ENCODE measurements at places on chromosomes 6 and 20.

DNA sequence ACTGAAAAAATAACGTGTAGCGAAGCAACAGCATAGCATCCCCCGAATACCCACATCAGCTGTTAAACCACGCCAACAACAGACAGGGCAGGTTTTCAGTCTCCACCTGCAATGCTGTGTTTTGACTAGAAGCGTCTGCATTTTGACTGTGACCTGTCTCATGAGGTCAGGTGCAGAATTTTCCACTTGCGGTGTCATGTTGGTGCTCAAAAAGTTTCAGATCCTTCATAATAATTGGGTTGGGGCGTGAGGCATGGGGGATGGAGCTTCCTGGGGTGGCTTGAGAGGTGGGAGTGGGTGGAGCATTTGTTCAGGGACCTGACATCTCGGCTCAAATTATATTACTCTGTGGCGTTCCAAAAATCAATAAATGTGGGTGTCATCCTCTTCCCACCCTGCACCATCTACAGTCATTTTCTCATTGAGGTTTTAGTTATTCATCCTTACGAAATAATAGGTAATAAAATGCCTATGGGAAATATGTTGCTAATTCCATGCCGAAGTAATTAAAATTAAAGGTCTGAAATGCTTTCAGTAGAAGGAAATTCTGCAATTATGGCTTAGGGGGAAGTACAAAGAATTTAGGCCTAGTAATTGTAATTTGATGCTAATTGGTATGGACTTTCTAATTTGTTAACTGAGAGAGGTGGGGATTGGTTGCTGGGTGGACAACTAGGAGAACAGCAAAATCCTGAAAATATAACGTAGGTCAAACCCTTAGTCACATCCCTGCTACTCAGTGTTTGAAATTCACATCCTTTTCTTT is 81.0 kb downstream of the TIAM2 start:
- no peak for DNase-seq

- DNase-seq, result no peak
Observed at GRCh38 chr6:142907544-142907943, 37.4 kb downstream of the HIVEP2 start.

GRCh38 chr6:35543459-35544193 is 30.9 kb upstream of the TULP1 start:
- no peak for DNase-seq

DNA sequence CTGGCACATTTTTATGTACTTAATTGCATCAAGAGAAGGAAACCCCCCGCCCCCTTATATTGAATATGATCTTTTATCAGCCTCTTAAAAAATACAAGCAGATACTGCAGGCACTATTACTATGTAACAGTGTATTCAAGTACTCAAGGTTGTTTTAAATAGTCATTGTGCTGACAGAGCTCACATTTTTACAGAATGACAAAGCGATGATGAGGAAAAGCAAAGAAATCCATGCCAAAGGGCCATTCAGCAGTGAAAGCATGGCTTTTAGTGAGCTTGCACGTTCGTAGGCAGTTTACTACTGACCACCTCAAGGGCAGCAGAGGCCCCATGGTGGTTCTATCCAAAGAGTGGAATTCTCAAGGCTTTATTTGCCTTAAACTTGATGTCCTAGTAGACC is 146.8 kb downstream of the RPS12 start:
- no peak for DNase-seq

DNA sequence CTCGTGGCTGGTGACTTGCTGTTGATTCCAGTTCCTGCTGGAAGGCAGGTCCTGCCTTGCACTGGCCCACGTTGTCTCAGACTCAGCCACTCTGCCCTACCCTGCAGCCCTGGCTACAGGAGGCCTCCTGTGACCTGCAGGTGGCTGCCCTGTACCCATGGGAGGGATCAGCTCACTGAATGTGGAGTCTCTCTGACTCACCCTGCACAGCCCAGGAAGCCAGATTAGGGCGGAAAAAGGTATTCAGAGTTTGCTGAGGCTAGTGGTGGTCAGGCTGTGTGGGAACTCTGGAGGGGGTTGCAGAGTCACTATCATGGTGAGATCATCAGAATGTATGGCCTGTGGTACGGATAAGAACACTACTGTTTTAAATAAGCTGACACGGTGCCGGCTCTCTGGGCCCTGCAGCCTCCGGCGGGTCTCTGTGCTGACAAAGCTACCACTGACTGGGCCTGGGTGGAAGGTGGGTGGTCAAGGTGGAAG is 24.7 kb upstream of the PYGB start:
- DNase-seq, result no peak

GRCh38 chr6:140360651-140361050 is 986.2 kb upstream of the CITED2 start:
- no peak for DNase-seq

DNA sequence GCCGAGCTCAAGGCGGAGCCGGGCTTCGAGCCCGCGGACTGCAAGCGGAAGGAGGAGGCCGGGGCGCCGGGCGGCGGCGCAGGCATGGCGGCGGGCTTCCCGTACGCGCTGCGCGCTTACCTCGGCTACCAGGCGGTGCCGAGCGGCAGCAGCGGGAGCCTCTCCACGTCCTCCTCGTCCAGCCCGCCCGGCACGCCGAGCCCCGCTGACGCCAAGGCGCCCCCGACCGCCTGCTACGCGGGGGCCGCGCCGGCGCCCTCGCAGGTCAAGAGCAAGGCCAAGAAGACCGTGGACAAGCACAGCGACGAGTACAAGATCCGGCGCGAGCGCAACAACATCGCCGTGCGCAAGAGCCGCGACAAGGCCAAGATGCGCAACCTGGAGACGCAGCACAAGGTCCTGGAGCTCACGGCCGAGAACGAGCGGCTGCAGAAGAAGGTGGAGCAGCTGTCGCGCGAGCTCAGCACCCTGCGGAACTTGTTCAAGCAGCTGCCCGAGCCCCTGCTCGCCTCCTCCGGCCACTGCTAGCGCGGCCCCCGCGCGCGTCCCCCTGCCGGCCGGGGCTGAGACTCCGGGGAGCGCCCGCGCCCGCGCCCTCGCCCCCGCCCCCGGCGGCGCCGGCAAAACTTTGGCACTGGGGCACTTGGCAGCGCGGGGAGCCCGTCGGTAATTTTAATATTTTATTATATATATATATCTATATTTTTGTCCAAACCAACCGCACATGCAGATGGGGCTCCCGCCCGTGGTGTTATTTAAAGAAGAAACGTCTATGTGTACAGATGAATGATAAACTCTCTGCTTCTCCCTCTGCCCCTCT is 1.1 kb downstream of the CEBPB start:
- peak; percentile 82 for DNase-seq

- no peak for DNase-seq
Observed at GRCh38 chr6:10886691-10887502, at the start of gene SYCP2L. TSS of gene SYCP2L (plus strand) at chr6:10887052. CDS start at chr6:10887127, 75 bp downstream.

GRCh38 chr6:26420688-26421171 is 18.7 kb downstream of the BTN3A1 start:
- no peak for DNase-seq

- no peak for DNase-seq
Observed at GRCh38 chr20:50930139-50930975, 880 bp downstream of the ADNP start.
